ENCODE measurements at places on chromosomes 11 and 22. TPM values are rescaled to one million over a fixed set of nuclear protein-coding genes. Genes with fewer than 3 reads are reported as not detected.

- DNase-seq, result no peak
Observed at GRCh38 chr11:8369592-8370205, 106.0 kb upstream of the LMO1 start.

- DNase-seq, result no peak
Observed at GRCh38 chr11:132519241-132519815, 1013.0 kb downstream of the OPCML start.

GRCh38 chr11:120613264-120614226 is 102.0 kb downstream of the GRIK4 start:
- no peak for DNase-seq

- DNase-seq, result no peak
Observed at GRCh38 chr11:100820621-100821020, 133.5 kb downstream of the ARHGAP42 start.

Gene HMOX1
- total RNA-seq, result 63.1 TPM
